ENCODE measurements at places on chromosomes 3 and 15.

DNA sequence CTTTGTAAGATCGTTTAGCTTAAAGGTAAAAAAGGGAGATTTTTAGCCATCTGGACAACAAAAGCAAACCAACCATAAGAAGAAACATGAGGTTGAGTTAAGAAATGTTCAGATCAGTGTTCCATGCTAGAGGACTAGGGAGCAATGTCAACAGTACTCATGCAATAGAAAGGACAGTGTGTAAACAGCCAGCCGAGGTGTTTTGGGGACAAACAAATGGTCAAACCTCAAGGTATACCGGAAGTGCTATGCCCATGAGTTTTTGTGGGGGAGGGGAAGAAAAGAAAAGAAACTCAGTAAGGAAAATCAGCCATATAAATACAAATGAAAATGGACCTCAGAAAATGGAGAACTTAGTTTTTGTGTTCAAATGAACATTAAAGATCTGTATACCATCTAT is 289.5 kb upstream of the GRM7 start:
- DNase-seq: no peak

DNA sequence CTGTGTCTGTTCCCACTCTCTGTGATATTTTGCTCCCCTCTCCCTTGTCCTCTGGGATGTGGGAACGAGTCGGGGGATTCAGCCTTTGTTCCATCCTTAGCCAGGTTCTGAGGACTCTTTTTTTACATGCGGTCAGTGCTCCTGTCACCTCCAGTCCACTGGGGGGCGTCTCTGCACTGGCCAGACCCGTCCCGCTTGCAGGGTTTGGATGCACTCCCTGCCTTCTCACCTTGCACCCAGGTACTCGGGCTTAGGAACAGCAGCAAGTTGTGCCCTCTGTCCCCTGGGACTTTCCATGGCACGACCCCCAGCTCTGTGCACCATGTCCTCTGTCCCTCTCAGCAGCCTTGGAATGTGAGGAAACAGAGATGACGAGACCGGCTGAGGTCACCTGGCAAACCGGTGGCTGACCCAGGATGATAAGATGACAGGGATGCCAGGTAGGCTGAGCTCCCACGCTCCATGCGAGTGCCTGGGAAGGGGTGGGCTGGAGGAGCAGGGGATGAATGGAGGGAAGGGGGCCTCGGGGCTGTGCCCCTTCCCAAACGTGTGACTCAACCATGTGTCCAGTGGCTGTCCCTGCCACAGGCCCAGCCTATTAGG is 27.3 kb upstream of the FGD5 start:
- no peak for DNase-seq

GRCh38 chr3:46710671-46711295 is 6.9 kb downstream of the PRSS50 start:
- no peak for DNase-seq

GRCh38 chr3:129829640-129830039 is 63.9 kb downstream of the TMCC1 start:
- DNase-seq: peak; percentile 72

- no peak for DNase-seq
These were observed 247.7 kb upstream of the TLE3 start for GRCh38 chr15:70345251-70346019.

DNA sequence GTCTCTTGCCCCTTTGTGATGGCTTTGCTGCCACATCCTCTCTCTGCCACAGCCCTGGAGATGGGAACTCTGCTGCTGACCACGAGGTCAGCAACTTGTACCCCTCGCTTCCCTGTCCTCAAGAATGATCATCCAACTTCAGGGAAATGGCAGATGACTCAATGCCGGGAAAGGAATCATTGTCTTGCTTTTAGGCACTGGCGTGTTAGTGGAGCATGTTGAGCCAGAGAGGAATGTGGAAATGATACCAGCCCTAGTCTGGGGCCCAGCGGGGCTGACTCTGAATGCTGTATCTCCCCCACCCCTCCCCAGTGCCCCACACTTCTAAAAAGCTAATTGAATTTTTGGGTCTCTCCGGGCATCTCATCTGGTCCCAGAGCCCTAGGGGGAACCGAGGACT is 184.9 kb upstream of the BHLHE40 start:
- DNase-seq: no peak

DNA sequence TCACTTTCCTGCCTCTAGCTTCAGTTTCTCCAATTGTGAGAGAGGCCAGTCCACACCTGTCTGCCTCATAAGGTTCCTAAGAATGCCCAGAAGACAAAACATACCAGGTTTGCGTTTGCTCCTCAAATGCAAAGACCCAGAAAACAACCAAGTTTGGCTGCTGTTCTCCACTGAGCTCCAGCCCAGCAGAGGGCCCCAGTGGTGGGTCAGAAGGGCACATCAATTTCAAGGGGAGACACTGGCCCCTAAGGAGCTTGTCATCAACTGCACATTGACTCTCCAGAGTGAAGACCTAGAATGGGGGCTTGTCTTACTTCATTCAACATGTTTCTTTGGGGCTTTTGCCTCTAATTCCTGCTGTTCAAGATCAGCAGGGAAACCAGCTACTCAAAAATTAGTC is 127.9 kb upstream of the SLC6A11 start:
- DNase-seq: no peak

DNA sequence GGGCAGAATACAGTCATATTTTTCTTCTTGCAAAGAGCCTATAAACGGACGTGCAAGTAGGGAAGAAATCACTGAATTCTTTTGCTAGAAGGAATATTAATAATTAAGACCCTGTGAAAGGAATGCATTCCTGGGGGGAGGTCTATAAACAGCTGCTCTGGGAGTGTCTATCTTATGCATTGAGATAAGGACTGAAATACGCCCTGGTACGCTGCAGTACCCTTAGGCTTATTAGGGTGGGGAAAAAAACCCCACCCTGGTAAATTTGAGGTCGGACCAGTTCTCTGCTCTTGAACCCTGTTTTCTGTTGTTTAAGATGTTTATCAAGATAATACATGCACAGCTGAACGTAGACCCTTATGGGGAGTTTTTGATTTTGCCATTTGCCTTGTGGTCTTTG is 100.0 kb upstream of the KBTBD8 start:
- DNase-seq: no peak

- no peak for DNase-seq
These were observed 546.0 kb upstream of the CFAP20DC start for GRCh38 chr3:59595830-59596229.

- no peak for DNase-seq
These were observed 148.1 kb downstream of the NEK11 start for GRCh38 chr3:131174752-131175151.

- no peak for DNase-seq
These were observed 7.6 kb downstream of the CORO2B start for GRCh38 chr15:68586274-68586961.

- DNase-seq: no peak
These were observed 24.3 kb upstream of the TATDN2 start for GRCh38 chr3:10223676-10224639.

DNA sequence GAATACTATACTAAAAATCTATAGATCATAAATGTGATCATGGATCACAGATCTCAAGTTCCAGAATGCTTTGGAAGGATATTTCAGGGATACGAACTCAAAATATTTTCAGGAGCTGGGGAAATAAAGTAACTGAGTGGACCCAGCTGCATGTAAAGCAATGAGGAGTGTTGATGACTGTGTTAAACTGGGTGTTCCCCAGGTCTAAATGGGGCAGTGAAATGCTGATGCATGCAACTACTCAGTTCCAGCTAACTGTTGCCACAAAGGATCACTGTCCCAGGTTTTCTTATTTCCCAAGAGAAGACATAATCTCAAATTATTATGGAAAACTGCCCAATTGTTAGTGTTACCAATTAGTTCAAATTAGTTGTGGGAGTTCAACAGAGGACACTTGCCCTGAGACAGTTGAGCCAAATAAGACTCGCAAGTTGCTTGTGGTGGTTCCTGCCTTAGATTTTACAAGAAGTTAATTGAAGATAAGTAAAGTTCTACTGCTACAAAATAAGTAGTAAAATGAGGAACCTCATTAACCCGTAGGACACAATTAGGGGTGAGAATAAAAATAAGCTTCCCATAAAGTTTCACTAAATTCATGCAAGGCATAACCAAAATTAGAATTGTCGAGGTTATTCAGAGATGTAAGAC is 66.3 kb upstream of the IL12A start:
- DNase-seq: no peak

DNA sequence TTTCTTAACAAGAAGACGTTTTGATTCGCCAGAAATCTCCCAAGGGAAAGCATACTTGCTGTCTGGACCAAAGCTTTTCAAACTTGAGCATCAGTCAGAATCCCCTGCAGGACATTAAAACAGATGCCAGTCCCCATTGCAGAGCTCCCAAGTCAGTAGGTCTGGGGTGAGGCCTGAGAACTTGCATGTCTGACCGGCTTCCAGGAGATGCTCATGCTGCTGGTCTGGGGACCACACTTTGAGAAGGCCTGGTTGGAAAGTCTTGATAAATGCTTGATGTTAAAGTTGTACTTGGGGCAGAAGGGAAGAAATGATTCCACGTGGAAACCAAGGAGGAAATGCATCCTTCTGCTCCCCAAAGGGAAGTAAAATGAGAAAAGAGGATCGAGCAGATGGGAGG is 24.3 kb upstream of the CAV3 start:
- DNase-seq: no peak

DNA sequence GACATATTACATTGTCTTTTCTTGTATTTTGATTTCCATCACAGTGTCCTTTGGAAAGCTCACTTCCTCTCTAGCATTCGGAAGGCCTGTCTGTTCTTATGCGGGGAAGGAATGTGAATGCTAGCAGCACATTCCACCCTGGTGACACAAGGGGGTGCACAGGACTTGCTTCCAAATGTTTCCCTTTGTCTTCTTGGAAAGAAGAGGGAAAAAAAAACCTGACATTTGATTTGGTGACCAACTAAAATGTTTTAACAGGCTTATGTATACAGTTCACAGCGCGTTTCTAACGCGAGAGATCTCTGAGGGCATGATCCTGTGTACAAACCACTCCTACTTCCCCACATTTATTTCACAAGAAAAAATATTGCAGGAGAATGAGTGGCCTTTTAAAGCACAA is 107.6 kb upstream of the FXR1 start:
- DNase-seq: peak; percentile 55

DNA sequence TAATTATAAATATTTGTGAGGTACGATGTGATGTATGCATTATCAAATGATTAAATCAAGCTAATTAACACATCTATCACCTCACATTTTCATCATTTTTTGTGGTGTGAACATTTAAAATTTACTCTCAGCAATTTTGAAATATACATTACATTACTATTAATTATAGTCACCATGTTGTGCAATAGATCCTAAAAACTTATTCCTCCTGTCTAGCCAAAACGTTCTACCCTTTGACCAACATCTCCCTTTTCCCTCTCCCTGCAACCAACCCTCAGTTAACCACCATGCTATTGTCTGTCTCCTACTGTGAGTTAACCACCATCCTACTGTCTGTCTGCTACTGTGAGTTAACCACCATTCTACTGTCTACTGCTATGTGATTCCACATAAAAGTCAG is 20.7 kb upstream of the SLMAP start:
- DNase-seq: no peak

DNA sequence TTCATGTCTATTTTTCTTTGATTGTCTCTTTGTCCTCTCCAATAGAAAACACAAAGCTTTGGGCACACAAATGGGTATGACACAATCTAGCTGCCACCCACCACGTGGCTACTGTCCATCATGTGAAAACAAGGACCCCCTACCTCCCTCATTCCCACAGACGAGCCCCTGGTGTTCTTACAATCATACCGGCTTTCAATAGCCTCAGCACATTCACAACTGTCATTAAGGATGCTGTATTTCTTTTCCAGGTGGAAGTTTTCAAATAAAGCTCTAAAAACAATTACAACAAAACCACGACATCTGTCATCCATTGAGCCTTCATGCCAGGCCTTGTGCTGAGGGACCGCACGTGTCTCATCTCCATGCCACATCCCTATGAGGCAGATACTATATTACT is 552.6 kb upstream of the ADAMTS9 start:
- DNase-seq: no peak

All from putamen (tissue), 1 donor.